ENCODE measurements at places on chromosomes 7 and 10. TPM values are rescaled to one million over a fixed set of nuclear protein-coding genes. Genes with fewer than 3 reads are reported as not detected.

The PLCE1 gene
- total RNA-seq = not detected

The SFMBT2 gene
- 7.0 TPM for total RNA-seq

The GSTO2 gene
- 1.6 TPM for total RNA-seq

The TRIM50 gene
- not detected for total RNA-seq

GRCh38 chr7:44293561-44294324 is 31.7 kb downstream of the CAMK2B start:
- no peak for DNase-seq

- no peak for DNase-seq
Measured at GRCh38 chr10:94439275-94439861, 37.0 kb downstream of the TBC1D12 start.

DNA sequence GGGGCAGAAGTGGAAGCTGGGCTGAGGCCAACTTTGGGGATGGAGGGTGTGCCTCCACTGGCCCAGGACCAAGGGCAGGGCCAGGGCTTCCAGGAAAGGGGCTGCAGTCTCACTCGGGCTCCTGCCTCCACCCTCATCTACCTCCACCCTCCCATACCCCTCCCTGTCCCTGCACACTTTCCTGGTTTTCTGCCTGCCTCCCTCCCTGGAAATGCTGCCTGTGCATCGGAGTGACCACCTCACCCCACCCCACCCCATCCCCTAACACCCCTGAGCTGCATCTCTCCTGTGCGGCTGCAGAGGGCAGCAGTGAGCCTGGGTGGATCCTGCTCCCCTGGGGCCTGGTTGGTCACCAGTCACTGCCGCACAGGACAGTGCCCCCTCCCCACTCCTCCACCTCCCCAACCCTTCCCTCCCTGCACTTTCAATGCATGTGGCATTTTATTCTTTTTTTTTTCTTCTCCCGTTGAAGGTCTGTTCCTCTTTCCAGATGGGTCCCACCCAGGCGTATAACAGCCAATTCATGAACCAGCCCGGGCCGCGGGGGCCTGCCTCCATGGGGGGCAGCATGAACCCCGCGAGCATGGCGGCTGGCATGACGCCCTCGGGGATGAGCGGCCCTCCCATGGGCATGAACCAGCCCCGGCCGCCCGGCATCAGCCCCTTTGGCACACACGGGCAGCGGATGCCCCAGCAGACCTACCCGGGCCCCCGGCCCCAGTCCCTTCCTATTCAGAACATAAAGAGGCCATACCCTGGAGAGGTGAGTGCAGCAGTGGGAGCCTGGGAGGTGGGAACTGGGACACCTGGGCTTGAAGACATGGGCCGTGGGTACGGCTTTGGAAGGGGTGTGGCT is 54.1 kb upstream of the PPIF start:
- peak; percentile 40 for DNase-seq

DNA sequence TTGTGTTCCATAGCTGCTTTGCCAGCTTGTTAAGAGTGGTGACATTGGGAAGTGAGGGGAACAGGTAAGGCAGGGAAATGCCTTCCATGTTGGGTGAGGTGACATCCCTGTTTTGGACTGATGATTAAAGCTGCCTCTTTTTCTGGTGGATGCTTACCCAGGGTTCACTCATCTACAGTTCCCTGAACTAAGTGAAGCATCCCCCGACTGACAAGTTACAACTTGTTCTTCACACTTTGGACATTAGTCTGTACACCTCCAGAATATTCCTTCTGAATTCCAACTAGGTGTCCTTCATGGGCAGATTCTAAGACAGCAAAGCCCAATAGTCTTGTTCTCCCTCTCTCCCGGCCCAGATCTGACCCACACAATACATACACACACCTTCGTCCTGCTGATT is 63.4 kb downstream of the HDAC9 start:
- no peak for DNase-seq

DNA sequence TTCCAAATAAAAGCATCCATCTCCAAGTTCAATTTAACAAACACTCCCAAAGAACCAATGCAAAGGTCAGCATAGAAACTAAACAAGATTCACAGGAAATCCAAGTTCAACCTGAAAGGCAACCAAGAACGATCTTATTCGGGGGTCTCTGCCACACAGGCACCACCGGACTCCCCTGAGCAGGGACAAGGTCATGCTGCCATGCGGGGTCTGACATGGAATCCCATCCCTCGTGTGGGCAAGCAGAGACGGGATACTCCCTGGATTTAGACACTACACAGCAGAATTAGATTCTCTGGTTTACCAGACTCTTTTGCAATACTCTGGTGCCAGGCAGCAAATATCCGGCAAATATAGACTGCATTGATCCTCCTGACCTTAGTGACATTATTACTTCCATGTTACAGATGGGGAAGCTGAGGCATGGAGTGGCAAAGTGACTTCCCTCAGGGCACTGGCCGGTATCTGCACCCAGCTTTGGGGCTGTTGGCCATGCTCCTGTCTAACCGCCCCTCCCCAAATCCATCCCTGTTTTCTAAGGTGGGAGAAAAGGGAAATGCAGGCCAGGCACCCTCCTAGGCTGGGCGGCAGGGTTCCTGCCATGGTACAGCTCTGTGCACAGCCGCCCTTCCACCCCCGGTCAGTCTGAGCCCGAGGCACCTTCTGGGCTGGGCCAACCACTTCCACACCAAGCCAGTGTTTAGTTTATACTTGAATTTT is 111.8 kb downstream of the VIPR2 start:
- no peak for DNase-seq

DNA sequence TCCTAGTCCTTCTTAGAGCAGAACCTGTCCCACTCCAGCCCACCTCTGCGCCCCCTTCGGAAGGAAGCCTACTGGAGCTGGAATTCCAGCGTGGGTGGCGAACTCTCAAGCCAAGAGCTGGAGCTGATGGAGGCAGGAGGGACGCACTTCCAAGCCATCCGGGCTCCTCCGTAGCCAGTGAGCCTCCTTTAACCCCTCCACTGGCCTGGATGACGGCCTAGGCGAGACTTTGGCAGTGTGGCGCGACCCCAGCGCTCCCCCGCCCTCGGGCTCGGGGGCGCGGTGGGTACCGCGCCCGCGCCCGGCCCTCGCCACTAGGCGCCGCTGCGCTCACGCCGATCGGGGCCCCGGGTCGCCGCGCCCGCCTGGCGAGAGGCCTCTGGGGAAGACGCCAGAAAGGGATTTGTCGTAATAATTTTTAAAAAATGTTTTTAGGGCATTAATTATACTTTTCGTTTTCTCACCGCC is 5.1 kb upstream of the EMX2 start:
- no peak for DNase-seq

DNA sequence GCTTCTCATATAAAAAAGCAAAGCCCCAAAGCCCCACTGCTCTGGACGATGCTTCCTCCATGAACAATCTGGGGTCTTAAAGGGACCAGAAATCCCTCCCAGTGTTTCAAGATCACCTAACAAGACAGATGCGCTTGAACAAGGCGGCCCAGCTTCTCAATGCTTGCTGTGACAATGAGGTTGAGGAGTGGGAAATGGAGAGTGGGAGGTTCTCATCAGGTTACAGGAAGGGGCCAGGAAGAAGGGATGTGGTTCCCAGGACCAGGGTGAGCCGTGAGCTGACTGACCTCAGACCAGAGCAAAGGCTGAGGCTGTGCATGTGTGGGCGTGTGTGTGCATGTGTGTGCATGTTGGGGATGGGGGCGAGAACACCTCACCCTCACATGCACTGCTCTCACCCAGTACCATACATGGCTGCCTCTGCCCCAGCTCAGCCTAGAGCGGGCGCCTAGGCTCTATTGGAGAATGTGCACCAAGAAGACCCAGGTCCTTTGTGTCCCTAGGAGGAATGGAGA is 220.8 kb upstream of the GPR26 start:
- no peak for DNase-seq

All from OCI-LY7 (cell line).